ENCODE measurements at places on chromosomes 1 and 21. TPM values are rescaled to one million over a fixed set of nuclear protein-coding genes. Genes with fewer than 3 reads are reported as not detected.

GRCh38 chr1:112141301-112141700 lies 151.8 kb upstream of the KCND3 start:
- no peak for DNase-seq

DNA sequence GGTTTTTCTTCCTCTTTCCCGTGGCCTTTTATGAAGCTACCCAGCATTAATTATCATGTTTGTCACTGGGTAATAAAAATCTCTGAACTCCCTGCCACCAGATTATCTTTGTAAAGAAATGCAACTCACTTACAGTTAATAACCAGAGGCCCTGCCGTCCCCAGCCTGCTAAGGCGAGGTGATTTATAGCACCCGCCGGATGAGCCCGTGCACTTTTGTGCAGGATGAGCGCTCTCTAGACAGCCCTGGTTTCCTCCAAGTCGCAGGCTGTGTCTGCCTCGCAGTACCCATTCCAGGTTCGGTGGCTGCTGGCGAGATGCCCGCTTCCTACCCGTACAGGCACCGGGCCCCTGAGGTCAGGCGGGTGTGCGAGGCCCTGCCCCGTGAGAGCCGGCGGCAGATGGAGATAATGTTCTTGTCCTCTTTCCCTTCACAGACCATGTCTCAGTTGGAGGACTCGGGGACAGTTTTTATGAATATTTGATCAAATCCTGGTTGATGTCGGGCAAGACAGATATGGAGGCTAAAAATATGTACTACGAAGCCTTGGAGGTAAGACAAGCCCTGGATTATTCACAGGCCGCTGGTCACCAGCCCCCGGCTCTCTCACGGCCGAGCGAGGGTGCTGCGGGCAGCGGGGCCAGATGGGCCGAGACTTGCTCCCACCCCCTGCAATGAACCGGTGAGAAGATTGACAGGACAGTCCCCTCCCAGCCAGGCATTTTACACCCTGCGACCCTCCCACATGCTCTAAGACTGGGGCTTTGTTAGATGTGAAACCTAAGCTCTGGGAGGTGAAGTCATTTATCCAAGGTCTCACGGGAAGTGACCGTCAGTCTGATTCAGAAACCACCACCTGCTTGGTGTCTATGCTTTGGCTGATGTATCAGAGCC lies 28.5 kb upstream of the SELENON start:
- peak; percentile 82 for DNase-seq

DNA sequence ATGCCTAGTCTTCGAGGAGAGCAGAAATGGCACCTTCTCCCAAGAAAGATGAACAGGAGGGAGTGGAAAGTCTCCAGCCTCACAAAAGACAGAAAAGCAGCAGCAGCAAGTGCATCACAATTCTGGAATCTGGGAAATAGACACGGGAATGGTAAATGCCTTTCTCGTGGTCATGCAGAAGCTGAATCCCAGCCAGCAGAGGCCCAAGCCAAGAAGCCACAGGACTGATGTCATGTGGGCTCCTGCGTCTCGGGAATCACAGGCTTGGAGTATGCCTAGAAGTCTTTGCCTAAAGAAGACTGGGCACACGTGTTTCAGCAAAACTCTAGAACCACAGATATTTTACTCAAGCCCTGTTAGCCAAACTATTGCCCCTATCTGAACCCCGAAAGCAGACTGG lies 260.3 kb upstream of the PLD5 start:
- no peak for DNase-seq

DNA sequence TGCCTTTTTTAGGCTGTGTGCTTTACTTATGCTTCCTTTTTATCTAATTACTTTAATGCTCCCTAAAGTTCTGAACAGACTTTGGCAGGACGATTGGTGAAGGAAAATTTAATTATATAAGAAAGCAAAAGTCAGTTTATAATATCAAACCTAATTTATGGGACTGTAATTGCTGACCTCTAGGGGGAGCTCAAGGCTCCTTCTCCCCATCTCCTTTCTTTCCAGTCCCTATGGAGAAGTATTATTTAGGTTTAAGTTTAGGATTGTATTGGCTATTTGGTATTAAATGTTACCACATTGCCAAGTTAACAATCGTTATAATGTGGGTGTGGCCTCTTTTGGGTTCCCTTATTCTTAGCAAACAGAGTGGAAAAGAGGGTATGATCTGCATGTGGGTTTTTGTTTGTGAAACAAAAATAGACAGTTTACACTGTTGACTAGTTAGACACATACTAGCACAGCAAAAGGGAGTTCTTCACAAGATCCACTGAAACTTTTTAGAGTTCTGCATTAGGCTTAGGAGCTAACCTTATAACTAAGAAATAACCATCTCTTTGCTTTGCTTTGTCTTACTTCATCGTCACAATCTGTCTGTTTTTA lies 48.2 kb upstream of the TNFSF4 start:
- no peak for DNase-seq

Gene CELA2A
- not detected for polyA plus RNA-seq

Gene CELSR2
- 34.9 TPM for polyA plus RNA-seq

Gene PTGFRN
- polyA plus RNA-seq = 42.1 TPM

Gene EYA3
- 57.7 TPM for polyA plus RNA-seq

All from left renal pelvis (tissue), 4 donors.